ENCODE measurements at places on chromosomes 16 and 17.

DNA sequence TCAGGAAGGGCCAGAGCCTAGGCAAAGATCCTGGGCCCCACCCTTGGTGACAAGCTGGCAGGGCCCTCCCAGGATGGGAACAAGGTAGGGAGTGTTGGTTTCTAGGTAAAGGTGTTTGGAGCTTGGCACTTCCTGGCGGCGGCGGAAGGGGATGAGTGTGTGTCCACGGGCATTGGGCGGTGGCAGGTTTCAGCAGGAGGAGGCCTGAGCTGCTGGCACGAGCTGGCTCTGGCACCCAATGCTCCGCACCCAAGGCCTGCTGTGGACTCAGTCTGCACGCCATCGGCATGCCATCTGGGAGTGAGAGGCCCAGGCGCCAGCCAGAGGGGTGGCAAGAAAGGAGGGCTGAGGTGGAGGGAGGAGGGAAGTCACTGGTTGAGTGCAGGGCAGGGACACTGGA, 46.9 kb upstream of the TAC4 start:
- no peak for DNase-seq

GRCh38 chr16:65274566-65274965, 152.7 kb upstream of the CDH11 start:
- no peak for DNase-seq

DNA sequence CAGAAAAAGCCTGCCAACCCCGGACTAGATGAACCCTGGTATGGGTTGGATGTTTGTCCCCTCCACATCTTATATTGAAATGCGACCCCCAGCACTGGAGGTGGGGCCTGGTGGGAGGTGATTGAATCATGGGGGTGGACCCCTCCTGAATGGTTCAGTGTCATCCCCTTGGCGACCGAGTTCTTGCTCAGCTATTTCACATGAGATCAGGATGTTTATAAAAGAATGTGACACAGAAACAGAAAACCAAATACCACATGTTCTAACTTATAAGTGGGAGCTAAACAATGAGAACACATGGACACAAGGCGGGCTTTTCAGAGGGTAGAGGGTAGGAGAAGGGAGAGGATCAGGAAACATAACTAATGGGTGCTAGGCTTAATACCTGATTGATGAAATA, 576.0 kb upstream of the HSBP1 start:
- DNase-seq, result no peak

GRCh38 chr16:58882292-58882691, 148.2 kb upstream of the GOT2 start:
- DNase-seq, result no peak

GRCh38 chr16:85563515-85564276, 49.4 kb upstream of the GSE1 start:
- DNase-seq, result no peak

GRCh38 chr17:68532826-68533225, 20.6 kb downstream of the PRKAR1A start:
- DNase-seq, result no peak

GRCh38 chr17:79189305-79189704, 114.7 kb downstream of the ENGASE start:
- no peak for DNase-seq

GRCh38 chr16:82192665-82193064, 22.6 kb upstream of the MPHOSPH6 start:
- DNase-seq, result no peak

- DNase-seq, result no peak
Measured at GRCh38 chr16:74659041-74659440, 7.6 kb downstream of the RFWD3 start.

DNA sequence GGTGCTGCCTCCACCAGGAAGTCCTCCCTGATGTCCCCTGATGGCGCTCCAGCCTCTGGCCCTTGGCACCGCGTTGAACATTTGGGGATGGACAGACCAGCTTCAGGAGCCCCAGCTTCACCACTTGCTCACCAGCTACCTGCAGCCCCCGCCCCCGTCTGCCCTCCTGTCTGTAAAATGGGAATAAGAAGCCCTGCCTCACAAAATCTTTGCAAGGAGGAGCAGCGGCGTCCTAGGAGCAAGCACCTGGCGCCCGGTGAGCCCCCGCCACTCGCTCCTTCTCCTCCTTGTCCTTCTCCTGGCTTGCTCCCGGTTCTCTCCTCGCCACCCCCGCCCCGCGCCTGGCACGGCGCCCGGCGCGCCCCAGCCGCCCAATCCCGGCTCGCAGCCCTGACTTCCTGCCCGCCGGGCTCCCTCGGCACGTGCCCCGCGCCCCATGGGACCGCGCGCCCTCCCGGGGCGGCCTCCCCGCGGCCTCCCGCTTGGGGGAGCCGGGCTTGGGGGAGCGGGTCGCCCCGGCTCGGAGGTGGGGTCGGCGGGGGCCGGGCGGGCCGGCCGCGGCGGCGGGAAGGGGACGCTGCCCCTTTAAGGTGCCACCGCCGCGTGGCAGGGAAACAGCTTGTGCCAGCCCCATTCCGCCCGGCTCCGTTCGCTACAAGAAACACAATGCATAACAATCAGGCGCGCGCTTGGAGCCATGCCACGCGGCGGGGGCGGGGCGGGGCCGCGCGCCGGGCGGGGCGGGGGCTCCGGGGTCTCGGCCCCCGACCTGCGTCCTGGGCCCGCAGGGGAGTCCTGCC, 9.1 kb upstream of the PPP1R1B start:
- peak; percentile 83 for DNase-seq

- no peak for DNase-seq
Measured at GRCh38 chr17:57408071-57408811, 151.9 kb downstream of the MSI2 start.

DNA sequence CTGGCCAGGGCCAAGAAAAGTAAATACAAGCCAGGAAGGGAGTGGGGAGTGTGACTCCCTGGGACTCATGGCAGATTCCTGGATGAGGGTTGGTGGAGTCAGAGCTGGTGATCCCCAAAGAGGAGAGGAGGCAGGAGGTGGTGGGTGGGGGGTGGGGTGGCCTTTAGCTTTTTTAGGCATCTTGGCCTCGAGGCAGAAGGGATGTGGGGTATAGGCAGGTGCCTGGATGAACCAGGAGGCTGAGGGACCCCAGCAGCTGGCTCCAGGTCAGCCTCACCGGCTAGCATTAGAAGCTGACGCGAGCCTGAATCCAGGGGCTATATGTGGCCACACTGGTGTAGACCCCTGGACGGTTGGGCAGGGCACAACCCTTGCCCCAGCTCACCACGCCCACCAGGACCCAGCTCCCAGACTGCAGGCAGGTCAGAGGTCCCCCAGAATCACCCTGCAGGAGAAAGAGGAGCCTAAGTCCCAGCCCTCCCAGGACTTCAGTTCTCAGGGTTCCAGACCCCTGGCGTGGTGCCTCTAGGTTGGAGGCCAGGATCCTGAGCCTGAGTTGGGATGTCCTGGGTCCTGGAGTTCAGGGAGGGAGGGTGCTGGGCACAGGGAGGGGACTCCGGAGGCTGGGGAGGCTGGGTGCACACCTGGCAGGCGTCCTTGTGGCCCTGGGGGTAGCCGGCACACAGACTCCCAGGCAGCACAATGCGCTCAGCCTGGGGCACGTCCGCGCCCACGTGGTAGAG, 2.8 kb downstream of the PRSS33 start:
- DNase-seq, result no peak

DNA sequence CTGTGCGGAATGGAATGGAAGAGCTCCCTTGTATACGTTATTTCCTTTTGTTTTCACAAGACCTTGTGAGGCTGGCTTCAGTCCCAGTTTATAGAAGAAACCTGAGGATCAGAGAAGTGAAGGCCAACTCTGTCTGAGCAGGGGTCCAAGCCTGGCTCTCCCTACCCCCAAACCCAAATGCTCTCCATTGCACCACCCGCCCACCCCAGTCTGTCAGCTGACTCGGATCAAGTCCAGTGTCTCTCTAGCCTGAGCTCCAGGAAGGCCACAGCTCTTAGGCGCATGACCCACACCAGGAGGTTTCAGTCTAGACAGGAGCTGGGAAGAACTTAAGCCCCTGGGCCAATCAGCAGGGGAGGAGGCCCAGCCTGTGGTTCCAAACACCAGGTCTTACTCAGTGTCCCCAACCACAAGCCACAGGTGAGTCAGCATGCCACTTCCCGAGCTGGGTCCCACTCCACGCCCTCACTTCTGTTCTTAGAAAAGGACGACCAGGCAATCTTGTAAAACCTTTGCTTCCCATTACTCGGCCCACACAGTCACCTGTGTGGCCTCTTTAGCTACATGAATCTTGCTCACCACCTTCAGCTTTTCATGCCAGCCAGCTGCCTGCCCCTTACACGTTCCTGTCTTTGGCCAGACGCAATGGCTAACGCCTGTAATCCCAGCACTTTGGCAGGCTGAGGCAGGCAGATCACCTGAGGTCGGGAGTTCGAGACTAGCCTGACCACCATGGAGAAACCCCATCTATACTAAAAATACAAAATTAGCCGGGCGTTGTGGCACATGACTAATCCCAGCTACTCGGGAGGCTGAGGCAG, 27.8 kb downstream of the TK2 start:
- DNase-seq, result no peak

- no peak for DNase-seq
Measured at GRCh38 chr17:6496640-6497441, 52.6 kb downstream of the PIMREG start.

DNA sequence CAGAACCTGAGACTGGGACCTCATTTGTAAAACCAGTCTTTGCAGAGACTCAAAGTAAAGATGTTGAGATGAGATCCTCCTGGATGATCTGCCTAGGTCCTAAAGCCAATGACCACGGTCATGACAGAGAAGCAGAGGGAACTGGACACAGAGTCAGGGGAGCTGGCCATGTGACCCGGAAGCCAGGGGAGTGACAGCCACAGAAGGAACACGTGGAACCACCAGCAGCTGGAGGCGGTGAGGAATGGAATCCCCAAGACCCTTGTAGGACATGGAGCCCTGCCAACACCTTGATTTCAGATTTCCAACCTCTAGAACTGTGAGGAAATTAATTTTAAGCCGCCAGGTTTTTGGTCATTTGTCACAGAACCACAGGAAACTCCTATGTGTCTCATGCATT, 37.0 kb downstream of the USP22 start:
- DNase-seq, result no peak

- no peak for DNase-seq
Measured at GRCh38 chr16:1791943-1792812, 1.3 kb downstream of the IGFALS start.

- no peak for DNase-seq
Measured at GRCh38 chr17:27403480-27404005, 52.7 kb upstream of the KSR1 start.

DNA sequence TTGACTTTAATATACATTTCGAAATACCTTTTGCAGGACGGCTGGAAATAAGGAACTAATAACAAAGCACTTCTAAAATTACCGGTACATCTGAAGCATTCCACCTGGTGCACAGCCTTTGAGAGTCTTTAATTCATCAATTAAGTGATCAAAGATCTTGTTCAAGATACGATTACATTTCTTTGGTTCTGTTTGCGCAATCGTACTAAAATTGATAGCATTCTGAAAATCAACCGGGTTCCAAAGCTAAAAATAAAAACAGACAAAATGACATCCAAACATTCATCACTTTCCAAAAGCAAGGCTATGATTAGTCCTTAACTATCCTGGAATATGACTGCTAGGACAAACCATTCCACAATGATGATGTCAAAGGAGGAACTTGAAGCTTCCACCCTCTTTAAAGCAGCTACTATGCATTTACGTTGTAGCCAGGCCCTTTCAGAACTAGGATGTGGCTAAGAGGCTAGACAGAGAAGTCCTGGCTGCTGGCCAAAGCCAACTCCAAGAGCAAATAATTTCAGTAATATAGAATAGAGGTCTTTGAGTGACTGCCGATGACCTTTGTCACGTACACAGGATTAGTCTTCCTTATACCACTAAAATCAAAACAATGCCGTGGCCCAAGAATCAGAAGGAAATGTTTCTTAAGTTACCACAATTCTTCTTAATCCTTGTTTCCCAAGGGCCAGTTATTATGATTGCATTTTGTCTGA, 299.8 kb upstream of the PSMD7 start:
- no peak for DNase-seq

DNA sequence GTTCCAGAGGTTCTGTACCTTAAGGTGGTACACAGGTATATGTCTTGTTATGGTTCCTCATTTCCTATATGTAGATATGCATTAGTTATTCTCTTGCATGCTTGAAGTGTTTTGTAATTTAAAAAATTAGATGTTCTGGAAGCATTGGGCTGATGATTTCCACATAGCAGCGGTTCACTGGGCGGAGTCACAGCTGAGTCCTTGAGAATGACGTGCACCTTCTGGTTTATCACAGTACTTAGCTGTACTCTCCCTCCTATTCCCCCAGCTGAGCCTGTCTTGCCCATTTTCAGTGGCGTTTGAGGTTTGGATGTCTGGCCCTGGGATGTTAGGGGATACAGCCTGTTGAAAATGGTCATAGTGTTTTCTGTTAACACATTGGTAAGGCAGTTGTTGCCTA, 327.1 kb downstream of the SNX29 start:
- no peak for DNase-seq

GRCh38 chr17:7111784-7112509, 2.7 kb downstream of the ASGR2 start:
- DNase-seq, result no peak

DNA sequence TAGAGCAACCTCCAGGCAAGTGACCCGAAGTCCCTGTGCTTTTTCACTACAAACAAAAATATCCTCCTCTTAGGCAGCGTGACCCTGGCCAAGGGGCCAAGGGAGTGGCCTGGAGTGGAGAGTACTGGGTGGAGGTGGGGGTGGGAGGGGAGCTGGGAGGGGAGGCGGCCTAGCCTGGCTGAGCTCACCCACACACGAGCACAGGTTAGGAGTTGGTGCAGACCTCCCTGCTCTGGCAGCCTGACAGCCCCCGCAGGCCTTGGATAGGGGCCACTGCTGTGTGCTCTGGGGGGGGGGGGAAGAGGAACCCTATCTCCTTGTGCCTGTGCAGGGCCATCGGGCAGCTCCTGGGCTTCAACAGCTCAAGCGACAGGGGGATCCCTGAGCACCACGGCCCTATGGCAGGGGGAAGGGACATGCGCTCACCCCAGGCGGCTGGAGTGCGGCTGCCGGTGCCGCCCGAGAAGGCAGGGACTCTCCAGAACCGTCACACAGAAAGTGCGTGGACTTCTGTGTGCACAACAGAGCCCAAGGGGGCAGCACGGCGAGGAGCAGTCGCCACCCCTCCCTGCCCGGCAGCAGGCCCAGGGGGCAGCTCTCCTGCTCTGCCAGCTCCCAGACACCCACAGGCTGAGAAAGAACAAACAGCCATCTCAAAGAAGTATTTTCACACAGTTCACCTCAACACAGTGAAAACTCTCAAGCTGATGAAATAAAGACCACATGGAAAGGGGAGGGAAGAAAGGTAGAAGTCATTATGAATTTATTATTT, 13.3 kb downstream of the SLC16A3 start:
- DNase-seq, result peak; percentile 74

DNA sequence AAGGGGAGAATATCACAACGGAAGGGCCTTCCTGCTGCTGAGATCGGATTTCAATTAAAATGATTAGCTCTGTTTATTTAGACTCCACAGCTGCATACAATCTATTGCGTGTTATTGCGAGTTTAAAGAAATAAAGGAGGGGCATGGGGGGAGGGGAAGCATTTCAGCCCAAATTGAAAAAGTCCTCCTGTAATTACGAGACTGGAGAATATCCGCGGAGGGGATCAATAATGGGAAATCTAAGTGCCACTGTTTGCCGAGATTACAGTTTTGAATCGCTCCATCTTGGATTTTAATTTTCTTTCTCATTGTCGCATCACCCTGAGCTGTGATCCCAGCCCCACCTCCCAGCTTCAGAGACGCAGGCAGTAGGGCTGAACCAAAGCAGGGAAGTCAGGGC, 15.7 kb upstream of the RPL38 start:
- DNase-seq, result no peak

GRCh38 chr17:81535480-81536298, 7.5 kb downstream of the FSCN2 start:
- no peak for DNase-seq

- no peak for DNase-seq
Measured at GRCh38 chr17:36880268-36880905, 56.9 kb upstream of the LHX1 start.

GRCh38 chr17:22459331-22459952, 767.1 kb downstream of the KCNJ18 start:
- no peak for DNase-seq

Data from G401 (cell line).